Neural progenitor cell (in vitro differentiated cells): ENCODE measurements at places on chromosomes 16 and 17. TPM values are rescaled to one million over a fixed set of nuclear protein-coding genes. Genes with fewer than 3 reads are reported as not detected.

The HAS3 gene
- total RNA-seq, result 2.5 and 3.3 TPM in 2 replicates

The PLXDC1 gene
- total RNA-seq, result 2.1 and 2.5 TPM in 2 replicates

The CES3 gene
- total RNA-seq, result 5.7 and 13.4 TPM in 2 replicates

The GSG1L2 gene
- not detected in 2 replicates for total RNA-seq

DNA sequence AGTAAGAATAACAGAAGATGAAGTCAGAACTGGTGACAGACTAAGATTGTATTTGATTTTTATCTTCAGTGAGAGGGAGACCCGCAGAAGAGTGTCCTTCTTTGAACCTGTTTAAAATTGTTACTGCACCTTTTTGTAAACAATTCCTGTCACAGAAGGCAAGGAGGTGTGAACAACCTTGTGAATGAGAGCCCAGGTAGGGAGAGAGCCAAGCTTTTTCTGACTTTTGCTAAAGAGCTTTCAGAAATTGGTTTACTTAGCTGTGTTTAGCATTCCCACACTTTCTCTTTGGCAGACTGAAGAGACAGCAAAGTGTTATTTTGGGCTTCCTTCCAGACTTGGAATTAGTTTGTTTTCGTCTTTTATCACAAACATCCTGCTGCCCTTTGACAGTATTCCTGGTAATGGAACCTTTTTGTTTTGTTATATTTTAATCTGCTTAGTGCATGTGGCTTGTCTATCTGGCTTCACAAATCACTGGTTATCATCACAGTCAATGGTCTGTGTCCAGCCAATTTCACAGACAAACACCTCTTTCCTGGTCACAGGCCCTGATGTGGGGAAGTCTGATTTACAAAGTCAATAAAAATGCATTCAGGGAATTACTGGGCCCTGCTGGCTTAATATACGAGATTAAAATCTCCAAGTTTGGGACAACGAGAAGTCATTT is 85.7 kb upstream of the HS3ST2 start:
- DNase-seq, result no peak
- H3K27me3 ChIP-seq, result no peaks in the 10 kb centered on the region
- H3K27ac ChIP-seq, result no peak overlapping the region
- H3K4me1 ChIP-seq, result peaks cover 4% of the 10 kb centered on the region
- no peak overlapping the region for H3K4me3 ChIP-seq
- H3K36me3 ChIP-seq, result no peaks in the 10 kb centered on the region

DNA sequence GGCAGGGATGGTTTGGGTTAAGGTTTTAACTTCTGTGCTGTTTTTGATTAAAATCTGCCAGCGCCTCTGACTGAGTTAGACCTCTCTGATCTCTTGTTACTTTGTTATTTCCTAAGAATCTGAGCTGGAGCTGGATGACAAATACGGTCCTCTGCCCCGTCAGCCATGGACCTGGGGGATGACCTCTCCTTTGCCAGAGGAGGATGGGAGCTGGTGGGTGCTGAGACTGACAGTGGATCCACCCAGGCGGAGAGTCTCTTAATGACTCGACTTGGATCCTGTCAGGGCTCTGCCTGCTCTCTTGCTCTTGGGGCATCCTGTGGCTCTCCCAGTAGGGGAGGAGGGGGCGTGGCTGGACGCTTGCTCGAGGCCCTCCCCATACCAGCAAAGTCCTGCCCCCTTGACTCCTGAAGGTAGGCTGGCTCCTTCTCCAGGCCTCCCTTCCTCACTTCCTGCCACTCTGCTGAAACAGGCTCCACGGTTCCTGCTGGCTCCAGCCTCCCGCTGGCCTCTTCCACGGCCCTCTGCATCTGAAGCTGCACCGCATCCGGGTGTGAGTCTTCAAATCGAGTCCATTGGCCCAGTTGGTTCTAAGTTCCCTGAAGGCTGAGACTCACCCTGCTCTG is 24.8 kb upstream of the MAP3K14 start:
- H3K27ac ChIP-seq, result no peak overlapping the region
- H3K4me1 ChIP-seq, result peaks cover 9% of the 10 kb centered on the region
- no peak overlapping the region for H3K4me3 ChIP-seq
- H3K27me3 ChIP-seq, result no peaks in the 10 kb centered on the region
- peak; percentile 74 for DNase-seq

GRCh38 chr17:78745407-78746088 is 36.5 kb downstream of the CYTH1 start:
- no peaks in the 10 kb centered on the region for H3K36me3 ChIP-seq
- no peak overlapping the region for H3K27ac ChIP-seq
- H3K4me1 ChIP-seq, result no peaks in the 10 kb centered on the region
- H3K4me3 ChIP-seq, result no peak overlapping the region
- peak; percentile 56 for DNase-seq

DNA sequence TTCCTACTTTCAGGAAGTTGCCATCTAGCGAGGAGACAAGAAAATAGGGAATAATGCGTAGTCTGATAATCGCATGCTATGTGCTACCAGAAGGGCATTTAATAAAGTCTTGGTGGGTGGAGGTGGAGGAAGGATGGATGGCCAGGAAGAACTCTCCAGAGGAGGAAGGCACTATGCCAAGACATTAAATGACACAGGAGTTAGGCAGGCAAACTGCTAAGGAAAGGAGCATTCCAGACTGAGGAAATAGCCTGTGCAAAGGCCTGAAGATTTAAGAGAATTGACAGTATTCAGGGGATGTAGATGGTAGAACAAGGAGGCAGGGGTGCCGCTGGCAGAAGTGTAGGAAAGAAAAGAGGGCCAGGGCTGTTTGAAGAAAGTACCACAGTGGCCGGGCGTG is 19.3 kb upstream of the ARHGAP44 start:
- H3K27me3 ChIP-seq, result no peaks in the 10 kb centered on the region
- no peak for DNase-seq
- peaks cover 11% of the 10 kb centered on the region for H3K4me1 ChIP-seq
- no peaks in the 10 kb centered on the region for H3K36me3 ChIP-seq

The MYH2 gene
- 0.19 and 0.37 TPM in 2 replicates for total RNA-seq

- H3K27me3 ChIP-seq, result no peaks in the 10 kb centered on the region
- H3K27ac ChIP-seq, result no peak overlapping the region
- no peaks in the 10 kb centered on the region for H3K36me3 ChIP-seq
- no peaks in the 10 kb centered on the region for H3K4me1 ChIP-seq
Observed at GRCh38 chr16:53129281-53130158, 74.7 kb downstream of the CHD9 start.

The CCL4L2 gene
- not detected in 2 replicates for total RNA-seq

- H3K27me3 ChIP-seq, result no peaks in the 10 kb centered on the region
- H3K27ac ChIP-seq, result no peak overlapping the region
- H3K4me1 ChIP-seq, result peaks cover 23% of the 10 kb centered on the region
- no peak overlapping the region for H3K4me3 ChIP-seq
- H3K36me3 ChIP-seq, result no peaks in the 10 kb centered on the region
- DNase-seq, result no peak
Observed at GRCh38 chr16:31456988-31457360, 2.3 kb upstream of the ARMC5 start.

DNA sequence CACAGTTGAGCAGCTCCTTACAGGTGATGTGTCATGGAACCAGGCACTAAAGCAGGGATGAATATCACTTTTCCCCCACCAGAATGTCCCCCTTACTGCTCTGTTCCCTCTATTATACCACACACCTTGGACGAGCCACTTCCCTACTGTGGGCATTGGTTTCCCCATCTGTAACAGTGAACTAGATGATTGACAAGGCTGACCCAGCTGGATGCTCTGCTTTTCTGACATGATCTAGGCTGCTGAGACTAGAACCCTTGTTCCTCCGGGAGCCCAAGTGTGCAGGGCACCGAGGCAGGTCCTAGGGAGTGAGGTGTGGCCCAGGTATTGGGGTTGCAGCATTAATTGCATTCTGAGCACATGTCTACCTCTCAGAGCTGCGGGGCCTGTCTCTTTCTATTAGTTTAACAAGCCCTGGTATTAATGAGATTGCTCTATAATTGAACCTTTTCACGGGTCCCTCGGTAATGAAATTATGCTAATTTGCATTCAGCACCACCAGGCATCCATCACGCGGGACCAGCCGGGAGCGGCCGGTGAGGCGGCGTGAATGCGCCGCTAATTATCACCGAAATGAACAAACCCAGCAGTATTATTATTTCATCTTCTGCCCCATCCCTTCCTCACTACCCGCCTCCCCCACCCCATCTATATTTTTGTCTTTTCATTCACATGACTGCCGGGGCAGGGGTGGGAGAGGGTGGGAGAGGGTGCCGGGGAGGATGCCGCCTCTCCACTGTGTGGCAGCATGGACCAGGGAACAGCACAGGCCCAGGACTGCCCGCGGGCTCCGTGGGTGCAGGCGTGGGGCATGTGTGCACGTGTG is 121.1 kb downstream of the CYLD start:
- DNase-seq, result no peak
- H3K36me3 ChIP-seq, result no peaks in the 10 kb centered on the region
- no peak overlapping the region for H3K27ac ChIP-seq
- no peaks in the 10 kb centered on the region for H3K27me3 ChIP-seq

The HEATR9 gene
- total RNA-seq, result not detected in 2 replicates

DNA sequence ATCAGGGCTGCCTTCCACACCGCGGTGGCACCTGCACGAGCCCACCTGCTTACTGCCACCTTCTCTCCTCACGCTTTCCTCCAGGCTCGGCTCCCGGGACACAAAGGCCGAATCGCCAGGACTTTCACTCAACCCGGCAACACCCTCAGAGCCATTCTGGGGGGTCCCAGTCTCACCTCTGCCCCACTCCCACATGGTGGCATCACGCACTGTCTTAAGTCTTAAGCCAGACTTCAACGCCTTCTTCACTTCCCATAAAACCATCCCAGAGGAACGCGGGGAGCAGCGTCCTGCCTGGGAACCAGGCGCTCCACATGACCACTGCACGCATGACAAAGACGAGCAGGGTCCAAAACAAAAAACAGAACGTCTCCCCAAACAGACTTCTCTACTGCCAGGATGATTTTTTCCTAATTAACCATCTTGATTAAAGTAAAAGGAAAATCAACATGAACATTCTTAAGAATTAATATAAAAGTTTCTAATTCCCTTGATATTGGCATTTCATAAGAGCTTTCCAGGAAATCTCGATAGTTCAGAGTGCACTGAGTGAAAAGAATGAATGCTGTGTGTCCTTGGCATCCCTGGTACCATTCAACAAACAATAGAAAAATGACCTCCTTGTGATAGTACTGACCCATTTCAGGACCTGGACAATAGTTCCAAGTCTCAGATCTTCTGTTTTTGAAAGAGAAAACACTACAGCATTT is 2.6 kb downstream of the CANT1 start:
- H3K4me1 ChIP-seq, result peaks cover 11% of the 10 kb centered on the region
- no peak overlapping the region for H3K4me3 ChIP-seq
- no peak overlapping the region for H3K27ac ChIP-seq
- no peaks in the 10 kb centered on the region for H3K36me3 ChIP-seq
- H3K27me3 ChIP-seq, result no peaks in the 10 kb centered on the region
- DNase-seq, result no peak

The NATD1 gene
- 4.3 and 7.8 TPM in 2 replicates for total RNA-seq

- peaks cover 8% of the 10 kb centered on the region for H3K4me1 ChIP-seq
- peak; percentile 82 for DNase-seq
- H3K4me3 ChIP-seq, result peak overlapping the region; percentile 71
- no peak overlapping the region for H3K27ac ChIP-seq
- H3K27me3 ChIP-seq, result no peaks in the 10 kb centered on the region
Observed at GRCh38 chr16:30535777-30536190, 1.1 kb upstream of the ZNF747 start.

The C16orf96 gene
- total RNA-seq, result 0.11 and 0.99 TPM in 2 replicates

DNA sequence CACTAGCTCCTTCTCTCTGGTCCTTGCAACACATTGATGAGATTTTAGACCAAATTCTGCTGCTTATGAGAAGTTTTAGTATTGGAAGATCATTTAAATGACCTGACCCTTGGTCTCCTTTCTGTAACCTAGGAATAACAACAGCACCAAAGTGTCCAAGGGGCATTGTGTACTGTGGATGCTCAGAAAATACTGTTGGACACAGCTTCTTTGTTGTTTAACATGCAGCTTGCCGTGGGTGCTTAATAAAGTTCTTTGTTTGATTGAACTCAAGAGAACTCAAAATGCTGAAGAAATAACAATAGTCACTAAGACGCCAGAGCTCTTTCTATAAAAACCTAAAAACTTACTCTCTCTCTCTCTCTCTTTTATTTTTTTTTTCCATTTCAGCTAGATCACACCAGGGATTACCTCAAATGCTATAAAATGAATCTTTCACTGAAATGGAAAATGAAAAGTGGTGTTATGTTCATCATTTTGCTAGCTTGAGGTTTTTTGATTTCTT is 548.9 kb upstream of the CDH8 start:
- peaks cover 5% of the 10 kb centered on the region for H3K4me1 ChIP-seq
- no peak for DNase-seq
- H3K36me3 ChIP-seq, result no peaks in the 10 kb centered on the region
- H3K4me3 ChIP-seq, result no peak overlapping the region
- no peaks in the 10 kb centered on the region for H3K27me3 ChIP-seq

- H3K4me3 ChIP-seq, result no peak overlapping the region
- no peaks in the 10 kb centered on the region for H3K4me1 ChIP-seq
- H3K36me3 ChIP-seq, result peaks cover 6% of the 10 kb centered on the region
- no peak overlapping the region for H3K27ac ChIP-seq
Observed at GRCh38 chr16:69741519-69741918, 13.2 kb downstream of the NOB1 start.

DNA sequence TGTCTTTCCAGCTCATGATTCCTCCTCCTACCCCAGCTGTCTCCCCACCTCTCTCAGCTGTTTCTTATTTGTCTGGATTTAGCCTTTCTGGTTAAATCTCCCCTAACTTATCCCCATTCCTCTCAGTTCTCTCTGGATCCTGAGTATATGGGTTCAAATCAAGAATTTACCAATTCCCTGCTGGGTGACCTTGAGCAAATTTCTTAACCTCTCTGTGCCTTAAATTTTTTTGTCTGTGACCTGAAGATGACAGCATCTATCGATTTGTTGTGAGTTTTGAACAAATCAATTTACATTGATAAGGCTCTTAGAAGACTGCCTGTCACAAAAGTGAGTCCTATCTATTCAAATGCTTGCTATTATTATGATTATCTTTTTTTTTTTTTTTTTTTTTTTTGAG is 2.0 kb upstream of the KCNG4 start:
- no peak overlapping the region for H3K27ac ChIP-seq
- H3K4me3 ChIP-seq, result no peak overlapping the region

DNA sequence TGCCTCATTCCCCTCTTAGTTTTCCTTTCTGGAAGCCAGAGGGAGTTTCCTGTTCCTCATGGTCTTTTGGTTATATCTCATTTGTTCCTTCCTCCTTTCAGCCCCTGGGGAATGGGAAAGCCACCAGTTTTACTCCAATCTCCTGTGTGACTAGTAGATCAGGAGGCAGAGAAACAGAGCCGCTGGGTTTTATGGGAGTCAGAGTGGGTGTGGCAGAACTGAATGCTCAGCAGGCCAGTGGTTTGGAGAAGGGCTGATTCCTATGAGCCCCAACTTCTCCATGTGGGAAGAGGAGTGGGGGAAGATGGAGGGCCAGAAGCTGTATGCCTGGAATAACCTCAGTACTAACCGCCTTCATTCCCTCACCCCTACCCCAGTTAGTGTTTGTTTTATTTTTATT is 4.1 kb downstream of the DNAH2 start:
- H3K4me3 ChIP-seq, result no peak overlapping the region
- H3K27me3 ChIP-seq, result peaks cover 30% of the 10 kb centered on the region
- no peak overlapping the region for H3K27ac ChIP-seq
- H3K4me1 ChIP-seq, result peaks cover 13% of the 10 kb centered on the region
- no peak for DNase-seq
- no peaks in the 10 kb centered on the region for H3K36me3 ChIP-seq
